Esophagus muscularis mucosa (tissue), 4 donors: ENCODE measurements at places on chromosomes 16 and 17. TPM values are rescaled to one million over a fixed set of nuclear protein-coding genes. Genes with fewer than 3 reads are reported as not detected.

DNA sequence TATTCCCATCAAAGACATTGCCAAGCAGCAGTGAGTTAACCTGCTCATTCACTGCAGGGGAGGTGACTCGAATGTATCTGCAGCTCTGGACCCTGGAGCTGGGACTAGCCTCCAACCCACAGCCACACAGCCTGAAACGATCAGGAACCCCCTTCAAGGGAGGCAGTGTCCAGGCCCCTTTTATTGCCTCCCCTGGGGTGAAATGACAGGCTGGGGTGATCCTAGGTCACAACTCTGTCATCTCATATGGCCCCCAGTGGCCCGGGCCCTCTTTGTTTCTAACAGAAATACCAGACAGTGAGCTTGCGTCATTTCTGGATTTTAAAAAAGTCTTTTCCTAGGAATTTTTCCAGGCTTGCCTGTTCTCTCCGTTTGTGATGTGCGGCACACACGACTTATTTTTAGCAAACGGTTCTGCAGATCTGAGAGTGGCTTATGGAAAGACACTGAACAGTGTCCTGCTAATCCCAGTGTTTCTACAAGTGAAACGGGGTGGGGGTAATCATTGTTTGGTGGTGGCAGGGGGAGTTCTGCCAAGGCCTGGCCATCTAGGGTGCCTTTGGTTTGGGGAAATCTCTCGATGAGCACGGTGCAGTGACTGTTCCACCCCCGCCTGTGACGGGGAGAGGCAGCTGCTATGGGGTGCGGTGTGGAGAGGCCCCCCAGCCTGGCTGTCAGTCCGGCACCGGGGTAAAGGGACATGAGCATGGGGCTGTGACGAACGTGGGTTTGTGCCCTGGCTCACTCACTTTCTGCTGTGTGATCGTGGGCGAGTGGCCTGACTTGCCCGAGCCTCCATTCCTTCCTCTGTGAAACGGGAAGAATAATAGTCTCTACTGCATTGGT, 27.2 kb downstream of the NAGPA start:
- H3K4me1 ChIP-seq, result no peaks in the 10 kb centered on the region
- H3K36me3 ChIP-seq, result no peaks in the 10 kb centered on the region
- no peak for DNase-seq

GRCh38 chr16:29653471-29653870, 9.6 kb upstream of the SPN start:
- no peaks in the 10 kb centered on the region for H3K27me3 ChIP-seq
- no peak overlapping the region for H3K4me3 ChIP-seq
- H3K27ac ChIP-seq, result no peak overlapping the region
- H3K4me1 ChIP-seq, result no peaks in the 10 kb centered on the region
- no peak for DNase-seq

GRCh38 chr17:17910060-17910459, 62.1 kb downstream of the TOM1L2 start:
- H3K36me3 ChIP-seq, result peaks cover 11% of the 10 kb centered on the region
- no peak overlapping the region for H3K27ac ChIP-seq
- no peak for DNase-seq
- H3K4me1 ChIP-seq, result peaks cover 37% of the 10 kb centered on the region
- no peak overlapping the region for H3K4me3 ChIP-seq
- no peaks in the 10 kb centered on the region for H3K27me3 ChIP-seq

GRCh38 chr16:61362585-61362984, 673.7 kb downstream of the CDH8 start:
- H3K4me3 ChIP-seq, result no peak overlapping the region
- DNase-seq, result no peak
- no peaks in the 10 kb centered on the region for H3K27me3 ChIP-seq

DNA sequence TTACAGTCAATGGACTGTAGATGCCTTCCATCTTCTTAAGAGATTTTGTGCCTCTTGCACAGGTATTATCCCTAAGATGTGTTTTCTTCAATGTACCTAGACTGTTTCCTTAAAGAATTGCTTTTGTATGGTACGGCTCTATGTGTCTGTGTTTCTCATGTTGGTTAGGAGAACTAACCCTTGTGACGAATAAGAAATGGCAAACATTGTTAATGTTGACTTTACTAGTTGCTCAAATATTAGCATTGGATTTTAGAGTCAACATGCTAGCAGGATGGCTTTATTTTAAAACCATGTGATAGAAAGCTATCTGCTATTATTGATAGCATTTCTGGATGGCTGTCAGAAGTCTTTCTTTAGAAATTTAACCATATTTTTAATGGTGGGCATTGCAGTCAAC, 34.5 kb downstream of the WWOX start:
- no peaks in the 10 kb centered on the region for H3K27me3 ChIP-seq
- no peak overlapping the region for H3K4me3 ChIP-seq
- H3K4me1 ChIP-seq, result no peaks in the 10 kb centered on the region
- no peaks in the 10 kb centered on the region for H3K36me3 ChIP-seq
- DNase-seq, result no peak
- H3K27ac ChIP-seq, result no peak overlapping the region

DNA sequence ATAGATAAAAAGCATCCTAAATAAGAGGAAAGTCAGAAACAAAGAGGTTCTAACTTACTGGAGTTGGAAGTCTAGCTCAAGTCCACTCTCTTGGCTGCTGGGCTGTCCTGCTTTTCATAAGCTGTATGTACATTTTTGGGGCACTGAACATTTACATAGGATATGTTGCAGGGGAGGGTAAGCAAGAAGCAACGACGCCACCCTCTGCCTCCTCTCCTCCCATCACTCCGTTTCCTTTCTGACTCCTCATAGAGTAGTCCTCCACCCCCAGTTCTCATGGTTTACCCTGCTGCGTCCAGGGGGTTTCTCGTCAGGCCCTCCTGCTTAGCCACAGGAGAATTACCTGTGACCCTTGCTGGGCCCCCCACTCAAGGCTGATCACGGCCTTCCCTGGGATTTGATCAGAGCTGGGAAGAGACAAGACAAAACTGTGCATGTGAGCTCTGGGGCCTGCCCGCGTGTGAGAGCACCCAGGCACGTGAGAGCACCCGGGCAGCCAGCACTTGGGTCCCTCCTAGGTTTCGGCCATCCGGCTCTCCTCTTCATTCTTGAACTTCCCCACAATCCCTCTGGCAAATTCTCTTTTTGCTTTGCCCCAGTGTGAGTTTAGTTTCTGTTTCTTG, 37.1 kb downstream of the TMEM11 start:
- H3K36me3 ChIP-seq, result peaks cover 81% of the 10 kb centered on the region
- H3K4me1 ChIP-seq, result peaks cover 8% of the 10 kb centered on the region
- peak; percentile 72 for DNase-seq
- no peak overlapping the region for H3K4me3 ChIP-seq
- H3K27ac ChIP-seq, result no peak overlapping the region

DNA sequence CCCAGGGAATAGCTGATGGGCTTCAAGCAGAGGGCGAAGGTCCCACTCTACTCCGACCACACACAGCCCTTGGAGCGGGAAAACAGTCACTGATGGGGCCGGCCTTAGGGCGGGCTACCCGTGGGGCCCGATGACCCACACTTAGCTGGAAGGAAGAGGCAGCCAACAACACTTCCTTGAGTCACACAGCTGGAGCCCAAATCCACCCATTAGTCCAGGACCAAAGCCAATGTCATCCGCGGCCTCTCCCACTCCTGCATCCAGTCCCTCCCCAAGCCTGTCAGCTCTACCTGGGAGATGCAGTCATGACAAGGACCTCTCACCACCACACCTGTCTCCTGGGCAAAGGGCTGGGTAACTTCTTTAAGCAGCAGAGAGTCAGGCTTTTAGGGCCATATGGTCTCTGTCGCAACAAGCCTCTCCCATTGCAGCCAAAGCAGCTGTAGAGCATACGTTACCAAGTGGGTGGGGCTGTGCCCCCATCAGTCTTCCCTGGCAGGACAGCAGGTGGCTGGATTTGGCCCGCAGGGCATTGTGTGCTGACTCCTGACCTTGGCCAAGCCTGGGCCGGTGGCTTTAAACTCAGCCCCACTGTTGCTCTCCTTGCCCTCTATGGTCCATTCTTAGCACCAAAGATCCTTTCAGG, 110.7 kb downstream of the SOCS1 start:
- peaks cover 42% of the 10 kb centered on the region for H3K4me1 ChIP-seq
- H3K4me3 ChIP-seq, result no peak overlapping the region
- H3K27me3 ChIP-seq, result no peaks in the 10 kb centered on the region
- no peak overlapping the region for H3K27ac ChIP-seq
- DNase-seq, result no peak
- no peaks in the 10 kb centered on the region for H3K36me3 ChIP-seq

DNA sequence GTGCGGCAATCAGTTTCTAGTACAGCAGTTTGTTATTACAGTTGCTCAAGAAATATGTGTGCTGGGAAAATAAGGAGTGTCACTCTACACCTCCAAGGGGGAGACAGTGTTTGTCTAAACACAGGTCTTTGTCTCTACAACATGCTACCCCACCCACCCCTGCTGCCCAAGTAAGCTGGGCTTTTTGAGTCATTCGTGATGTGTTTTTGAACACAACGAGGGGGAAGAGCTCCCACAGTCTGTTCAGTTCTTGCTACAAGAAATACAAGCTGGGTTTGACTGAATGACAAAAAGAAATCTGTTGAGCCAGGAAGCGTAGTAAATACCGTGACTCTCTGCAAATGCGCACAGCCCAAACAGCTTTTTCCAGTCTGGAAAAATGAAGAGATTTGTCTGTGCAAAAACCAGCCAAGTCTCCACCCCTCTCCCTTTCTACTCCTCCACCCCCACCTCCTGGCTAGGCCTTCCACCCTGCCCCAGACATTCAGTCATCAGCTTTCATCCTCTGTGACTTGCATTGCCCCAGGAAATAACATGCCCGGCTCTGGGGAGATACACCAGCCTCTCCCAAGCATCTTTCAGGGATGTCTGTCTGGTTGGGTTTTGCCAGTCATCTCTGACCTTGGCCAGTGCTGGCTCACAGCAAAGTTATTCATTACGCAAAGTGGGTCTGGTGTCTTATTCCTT, 25.7 kb downstream of the CHD9 start:
- no peak for DNase-seq
- H3K36me3 ChIP-seq, result no peaks in the 10 kb centered on the region
- H3K27me3 ChIP-seq, result no peaks in the 10 kb centered on the region
- peak overlapping the region; percentile 63 for H3K27ac ChIP-seq

- DNase-seq, result no peak
- no peak overlapping the region for H3K4me3 ChIP-seq
- no peaks in the 10 kb centered on the region for H3K27me3 ChIP-seq
- H3K4me1 ChIP-seq, result no peaks in the 10 kb centered on the region
These were observed 64.6 kb downstream of the AXIN2 start for GRCh38 chr17:65496801-65497200.

DNA sequence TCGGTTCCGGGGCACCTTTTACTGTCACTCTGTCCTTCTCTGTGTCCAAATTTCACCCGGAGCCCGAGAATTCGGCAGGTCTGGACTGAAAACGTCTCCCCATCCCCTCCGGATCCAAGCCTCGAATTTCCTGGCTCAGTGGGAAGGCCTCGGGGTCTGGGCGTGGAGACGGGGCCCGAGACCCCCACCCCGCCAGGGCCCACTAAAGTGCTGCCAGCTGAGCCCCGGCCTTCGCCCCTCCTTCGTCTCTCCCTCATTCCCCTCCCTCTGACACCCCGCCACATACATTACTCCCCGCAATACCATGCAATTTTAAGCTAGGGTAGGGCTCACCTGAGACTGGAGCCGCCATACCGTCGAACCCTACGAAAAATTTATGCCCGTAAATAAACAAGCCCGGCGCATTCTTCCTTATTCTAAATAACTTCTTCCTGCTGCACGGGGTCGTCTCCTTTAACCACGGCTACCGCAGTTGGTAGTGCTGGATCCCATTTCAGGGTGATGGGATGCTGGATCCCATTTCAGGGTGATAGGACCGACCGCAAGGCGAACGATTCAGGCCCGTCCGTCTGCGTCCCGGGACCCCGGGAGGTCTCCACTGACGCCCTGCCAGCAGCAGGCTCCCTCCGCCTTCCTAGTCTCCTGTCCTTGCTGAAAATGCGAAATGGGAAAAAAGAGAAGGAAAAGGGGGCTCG, 4.4 kb upstream of the OR1F1 start:
- peaks cover 18% of the 10 kb centered on the region for H3K4me1 ChIP-seq
- no peak overlapping the region for H3K27ac ChIP-seq
- H3K4me3 ChIP-seq, result no peak overlapping the region
- H3K36me3 ChIP-seq, result no peaks in the 10 kb centered on the region
- H3K27me3 ChIP-seq, result peaks cover 76% of the 10 kb centered on the region

DNA sequence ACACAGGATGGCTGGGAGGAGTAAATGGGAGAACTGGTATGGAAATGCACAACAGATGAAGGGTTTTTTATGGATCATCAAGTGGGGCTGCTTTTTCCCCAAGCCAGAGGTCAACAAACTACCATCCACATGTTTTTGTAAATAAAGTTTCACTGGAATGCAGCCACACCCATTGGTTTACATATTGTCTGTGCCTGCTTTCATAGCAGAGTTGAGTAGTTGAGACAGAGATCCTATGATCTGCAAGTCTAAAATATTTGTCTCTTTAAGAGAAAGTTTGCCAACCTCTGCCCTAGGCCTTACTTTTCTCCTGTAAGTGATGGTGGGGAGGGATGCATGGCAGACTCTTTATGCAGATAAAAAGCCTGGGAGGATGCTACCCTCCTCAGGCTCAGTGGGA, 341.4 kb downstream of the CA10 start:
- no peaks in the 10 kb centered on the region for H3K4me1 ChIP-seq
- DNase-seq, result no peak
- H3K4me3 ChIP-seq, result no peak overlapping the region
- H3K27me3 ChIP-seq, result no peaks in the 10 kb centered on the region

GRCh38 chr17:81251094-81251708, 12.1 kb downstream of the NDUFAF8 start:
- peaks cover 43% of the 10 kb centered on the region for H3K36me3 ChIP-seq
- no peak for DNase-seq
- H3K27ac ChIP-seq, result no peak overlapping the region
- H3K4me1 ChIP-seq, result peaks cover 29% of the 10 kb centered on the region

- no peak for DNase-seq
- H3K4me3 ChIP-seq, result no peak overlapping the region
- peaks cover 17% of the 10 kb centered on the region for H3K4me1 ChIP-seq
- no peaks in the 10 kb centered on the region for H3K27me3 ChIP-seq
- no peaks in the 10 kb centered on the region for H3K36me3 ChIP-seq
These were observed 212.6 kb upstream of the GSE1 start for GRCh38 chr16:85400305-85401205.

- no peaks in the 10 kb centered on the region for H3K36me3 ChIP-seq
- no peaks in the 10 kb centered on the region for H3K27me3 ChIP-seq
- no peak overlapping the region for H3K27ac ChIP-seq
- DNase-seq, result no peak
- peaks cover 45% of the 10 kb centered on the region for H3K4me1 ChIP-seq
These were observed 58.7 kb downstream of the ANKRD11 start for GRCh38 chr16:89431630-89432029.

DNA sequence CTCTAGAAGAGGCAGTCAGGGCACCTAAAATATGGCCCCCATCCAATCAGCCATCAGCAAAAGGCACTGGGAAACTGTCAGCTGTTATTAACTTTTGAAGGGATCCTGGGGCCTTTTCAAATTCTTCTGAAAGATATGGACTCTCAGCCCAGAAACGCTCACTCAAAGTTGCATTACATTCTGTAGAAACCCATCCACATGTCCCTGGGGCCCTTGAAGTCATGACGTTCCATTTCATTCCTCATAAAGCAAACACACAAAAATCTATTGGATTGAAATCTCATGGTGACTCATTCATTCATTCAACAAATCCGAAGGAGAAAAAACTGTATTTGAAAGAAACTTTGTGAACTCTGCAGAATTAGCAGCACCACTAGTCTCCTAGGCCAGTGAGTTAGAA, 215.3 kb downstream of the C16orf95 start:
- no peak overlapping the region for H3K27ac ChIP-seq
- H3K4me3 ChIP-seq, result no peak overlapping the region
- H3K4me1 ChIP-seq, result no peaks in the 10 kb centered on the region
- DNase-seq, result no peak

EVI2B gene
- total RNA-seq, result 14.2 TPM

TXNDC11 gene
- 36.0 TPM for total RNA-seq

RNF167 gene
- 59.8 TPM for total RNA-seq

CMTM2 gene
- total RNA-seq, result 1.8 TPM

ANKRD40CL gene
- not detected for total RNA-seq

CAPNS2 gene
- not detected for total RNA-seq

MYH13 gene
- total RNA-seq, result not detected

KRT32 gene
- total RNA-seq, result not detected

GP1BA gene
- total RNA-seq, result 0.33 TPM
